ENCODE measurements at places on chromosomes 1 and 21.

- no peak for DNase-seq
These were observed 33.0 kb downstream of the SH3BGR start for GRCh38 chr21:39484711-39485276.

GRCh38 chr21:33015096-33015495 lies 10.6 kb upstream of the OLIG2 start:
- no peak for DNase-seq

DNA sequence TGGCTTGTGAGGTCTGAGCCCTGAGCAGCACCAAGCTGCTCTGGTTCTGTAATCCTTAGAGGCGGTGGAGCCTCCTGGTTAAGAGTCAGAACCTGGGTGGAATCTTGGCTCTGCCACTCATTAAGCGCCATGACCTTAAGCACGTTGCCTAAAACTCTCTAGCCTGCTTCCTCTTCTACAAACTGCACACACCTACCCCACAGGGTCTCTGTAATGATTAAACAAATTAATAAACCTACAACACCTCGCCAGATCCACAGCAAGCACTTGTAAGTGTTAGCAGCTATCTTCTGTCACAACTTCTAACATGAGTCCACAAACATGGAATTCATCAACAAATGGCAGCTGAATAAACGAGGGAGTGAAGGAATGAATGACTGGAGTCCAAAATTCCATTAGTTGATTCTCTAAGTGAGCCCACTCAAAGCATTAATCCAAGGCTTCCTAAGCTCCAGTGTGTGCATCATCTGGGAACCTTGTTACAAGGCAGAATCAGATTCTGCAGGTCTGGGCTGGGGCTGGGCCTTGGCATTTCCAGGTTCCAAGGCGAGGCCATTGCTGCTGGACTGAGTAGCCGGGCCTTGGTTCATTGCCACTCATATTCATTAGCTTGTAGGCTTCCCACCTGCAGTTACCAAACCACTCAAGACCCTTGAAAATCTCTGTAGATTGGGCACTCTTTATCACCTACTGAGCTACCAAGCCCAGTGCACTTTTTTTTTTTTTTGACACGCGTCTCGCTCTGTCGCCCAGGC lies 168.6 kb downstream of the HIVEP3 start:
- no peak for DNase-seq

- DNase-seq: no peak
These were observed 71.4 kb downstream of the LRRC7 start for GRCh38 chr1:69639159-69639558.

DNA sequence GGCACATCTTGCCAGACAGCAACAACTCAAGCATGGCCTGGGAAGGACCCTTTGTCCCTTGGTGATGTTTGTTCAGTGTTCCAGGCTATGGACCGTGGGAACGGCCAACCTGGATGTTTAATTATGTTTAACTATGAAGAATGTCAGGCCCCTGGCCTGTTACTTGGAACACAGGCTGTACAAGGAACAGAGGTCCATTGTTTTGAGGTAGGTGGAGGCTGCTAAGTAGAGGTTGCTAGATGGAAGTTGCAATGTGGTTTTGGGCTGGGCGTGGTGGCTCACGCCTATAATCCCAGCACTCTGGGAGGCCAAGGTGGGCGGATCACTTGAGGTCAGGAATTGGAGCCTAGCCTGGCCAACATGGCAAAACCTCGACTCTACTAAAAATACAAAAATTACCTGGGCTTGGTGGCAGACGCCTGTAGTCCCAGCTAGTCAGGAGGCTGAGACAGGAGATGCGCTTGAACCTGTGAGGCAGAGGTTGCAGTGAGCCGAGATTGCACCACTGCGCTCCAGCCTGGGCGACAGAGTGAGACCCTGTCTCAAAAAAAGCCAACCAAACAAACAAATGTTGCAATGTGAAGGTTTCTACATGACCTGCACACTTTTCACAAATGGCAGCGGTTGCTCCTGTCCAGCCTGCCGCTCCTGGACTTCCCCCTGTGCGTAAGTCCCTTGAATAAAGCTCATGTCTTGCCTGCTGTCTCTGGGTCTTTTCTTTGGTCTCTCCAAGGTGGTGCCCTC lies 2.5 kb upstream of the LEFTY1 start:
- no peak for DNase-seq

- DNase-seq: no peak
These were observed 24.2 kb downstream of the CEP170 start for GRCh38 chr1:243230914-243231313.

- peak; percentile 99 for DNase-seq
These were observed at the start of gene S100A11 for GRCh38 chr1:152036267-152037216. Gene S100A11, minus strand, starts transcription at chr1:152037004. Its CDS starts 89 bp downstream, at chr1:152036915.

- DNase-seq: no peak
These were observed 161.1 kb downstream of the EDEM3 start for GRCh38 chr1:184593597-184593996.

GRCh38 chr1:84479998-84480397 lies 932 bp downstream of the RPF1 start:
- DNase-seq: no peak

GRCh38 chr1:211135342-211135950 lies 1.5 kb upstream of the KCNH1 start:
- no peak for DNase-seq

DNA sequence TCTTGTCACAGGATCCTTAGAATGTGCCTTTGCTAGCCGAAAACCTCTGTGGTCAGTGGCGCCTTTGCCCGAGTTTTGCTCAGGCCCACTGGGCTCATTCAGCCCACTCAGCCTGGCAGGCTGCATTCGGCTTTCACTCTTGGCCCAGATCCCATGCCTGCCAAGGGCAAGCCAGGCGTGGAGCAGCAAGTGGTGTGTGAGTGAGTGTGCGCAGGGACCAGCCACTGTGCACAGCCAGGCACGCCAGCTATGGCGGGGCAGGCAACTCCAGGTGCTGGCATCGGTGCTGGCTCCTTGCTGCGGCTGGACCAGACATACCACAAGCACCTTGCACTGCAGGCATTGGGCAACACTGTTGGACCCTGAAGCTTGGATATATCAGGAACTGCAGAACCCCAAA lies 1145.1 kb upstream of the NCAM2 start:
- DNase-seq: no peak

DNA sequence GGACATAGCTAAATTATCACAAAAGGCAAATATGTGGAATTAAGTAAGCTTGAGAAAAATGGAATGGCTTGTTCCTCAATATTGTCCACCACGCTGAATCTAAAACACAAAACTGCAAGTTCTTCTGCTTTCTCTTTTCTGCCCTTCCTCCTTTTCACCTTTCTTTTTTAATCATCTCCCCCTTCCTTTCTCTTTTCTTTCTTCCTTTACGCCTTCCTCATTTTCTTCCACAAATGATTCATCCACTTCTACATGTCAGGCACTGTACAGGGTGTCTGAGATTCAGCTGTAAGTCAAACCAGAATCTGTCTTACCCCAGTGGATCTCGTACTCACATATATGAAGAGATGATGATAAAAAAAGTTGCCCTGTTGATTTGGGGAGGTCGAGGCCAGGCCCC lies 1182.5 kb downstream of the MRPL39 start:
- no peak for DNase-seq

- DNase-seq: no peak
These were observed 123.8 kb downstream of the PCBP3 start for GRCh38 chr21:45767071-45768006.

Data from mesenteric fat pad (tissue), 1 donor.